ENCODE measurements at places on chromosomes 13 and 19.

GRCh38 chr13:43758834-43759233 lies 27.9 kb downstream of the ENOX1 start:
- DNase-seq, result no peak

- peak; percentile 95 for DNase-seq
Measured at GRCh38 chr13:109256866-109257760, 529.3 kb downstream of the IRS2 start.

DNA sequence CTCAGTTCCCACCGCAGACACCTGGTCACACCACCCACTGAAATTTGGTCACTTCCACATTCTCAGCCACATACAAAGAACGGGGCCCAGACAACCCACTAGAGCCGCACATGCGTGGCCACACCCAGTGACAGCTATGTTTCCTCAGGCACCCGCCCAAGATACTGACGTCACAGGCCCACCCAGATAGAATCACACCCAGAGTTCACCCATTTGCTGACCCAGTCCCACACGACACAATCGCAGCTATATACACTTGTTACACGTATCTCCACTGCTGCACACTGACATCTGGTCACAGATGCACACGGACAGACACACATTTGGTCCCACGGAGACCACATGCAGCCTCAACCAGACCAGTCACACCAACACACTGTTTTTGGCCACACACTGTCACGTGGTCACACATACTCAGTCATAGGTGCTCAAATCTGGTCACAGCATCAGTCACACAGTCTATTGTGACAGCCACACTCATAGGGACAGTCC lies 2.9 kb downstream of the NUMBL start:
- peak; percentile 59 for DNase-seq

GRCh38 chr13:44078806-44079376 lies 199.2 kb downstream of the LACC1 start:
- no peak for DNase-seq

DNA sequence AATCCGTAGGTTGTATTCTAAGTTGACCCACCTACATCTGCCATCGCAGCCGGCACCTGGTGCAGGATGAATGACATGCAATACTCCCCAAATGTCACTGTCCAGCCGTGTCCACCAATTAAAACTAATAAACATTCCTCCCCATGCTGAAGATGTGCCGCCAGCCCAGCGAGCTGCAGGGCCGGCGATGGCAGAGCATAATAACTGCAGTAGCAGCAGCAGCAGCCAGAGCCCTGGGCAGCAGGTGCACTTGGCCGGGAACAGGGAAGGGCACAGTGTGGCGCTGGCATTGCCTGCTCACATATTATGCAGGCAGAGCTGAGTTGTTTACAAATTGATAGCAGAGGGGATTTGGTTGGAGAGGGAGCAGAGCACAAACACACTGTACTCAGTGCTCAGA lies 754.9 kb downstream of the OLFM4 start:
- DNase-seq, result no peak

DNA sequence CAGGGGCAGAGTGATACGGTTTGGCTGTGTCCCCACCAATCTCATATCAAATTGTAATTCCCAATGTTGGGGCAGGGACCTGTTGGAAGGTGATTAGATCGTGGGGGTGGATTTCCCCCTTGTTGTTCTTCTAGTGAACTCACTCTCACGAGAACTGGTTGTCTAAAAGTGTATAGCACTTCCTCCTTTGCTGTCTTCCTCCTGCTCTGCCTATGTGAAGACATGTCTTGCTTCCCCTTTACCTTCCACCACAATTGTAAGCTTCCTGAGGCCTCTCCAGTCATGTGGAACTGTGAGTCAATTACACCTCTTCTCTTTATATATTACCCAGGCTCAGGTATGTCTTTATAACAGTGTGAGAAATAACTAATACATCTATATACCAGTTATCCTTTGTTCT lies 706.4 kb upstream of the KLHL1 start:
- no peak for DNase-seq

DNA sequence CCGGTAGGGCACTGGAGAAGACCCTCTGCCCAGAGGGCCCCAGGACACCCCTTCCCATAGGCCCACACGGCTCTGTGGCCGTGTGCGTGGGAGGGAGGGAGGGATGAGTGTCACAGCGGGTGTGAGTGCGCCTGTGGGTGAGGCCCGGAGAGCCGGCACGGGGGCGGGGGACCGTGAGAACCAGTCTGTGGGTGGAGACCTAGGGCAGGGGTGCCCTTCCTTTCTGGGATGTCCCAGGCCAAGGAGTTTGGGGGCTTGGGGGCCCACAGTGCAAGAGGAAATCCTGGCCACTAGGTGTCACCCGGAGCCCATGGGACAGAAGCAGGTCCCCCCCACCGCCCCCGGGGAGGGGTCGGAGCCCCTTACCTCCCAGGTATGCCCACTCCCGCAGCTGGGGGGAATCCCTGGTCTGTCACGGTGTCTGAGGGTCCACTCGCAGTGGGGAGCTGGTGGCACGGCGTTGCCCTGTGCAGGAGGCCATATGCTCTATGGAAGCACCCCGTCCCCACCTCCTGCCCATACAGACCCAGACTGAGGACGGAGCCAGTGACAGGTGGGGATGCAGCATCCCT lies 16.0 kb upstream of the SLC7A10 start:
- no peak for DNase-seq

Data from HFFc6 (cell line).